ENCODE measurements at places on chromosomes 3 and 15.

GRCh38 chr3:190166948-190167347, 46.3 kb upstream of the P3H2 start:
- DNase-seq, result no peak

DNA sequence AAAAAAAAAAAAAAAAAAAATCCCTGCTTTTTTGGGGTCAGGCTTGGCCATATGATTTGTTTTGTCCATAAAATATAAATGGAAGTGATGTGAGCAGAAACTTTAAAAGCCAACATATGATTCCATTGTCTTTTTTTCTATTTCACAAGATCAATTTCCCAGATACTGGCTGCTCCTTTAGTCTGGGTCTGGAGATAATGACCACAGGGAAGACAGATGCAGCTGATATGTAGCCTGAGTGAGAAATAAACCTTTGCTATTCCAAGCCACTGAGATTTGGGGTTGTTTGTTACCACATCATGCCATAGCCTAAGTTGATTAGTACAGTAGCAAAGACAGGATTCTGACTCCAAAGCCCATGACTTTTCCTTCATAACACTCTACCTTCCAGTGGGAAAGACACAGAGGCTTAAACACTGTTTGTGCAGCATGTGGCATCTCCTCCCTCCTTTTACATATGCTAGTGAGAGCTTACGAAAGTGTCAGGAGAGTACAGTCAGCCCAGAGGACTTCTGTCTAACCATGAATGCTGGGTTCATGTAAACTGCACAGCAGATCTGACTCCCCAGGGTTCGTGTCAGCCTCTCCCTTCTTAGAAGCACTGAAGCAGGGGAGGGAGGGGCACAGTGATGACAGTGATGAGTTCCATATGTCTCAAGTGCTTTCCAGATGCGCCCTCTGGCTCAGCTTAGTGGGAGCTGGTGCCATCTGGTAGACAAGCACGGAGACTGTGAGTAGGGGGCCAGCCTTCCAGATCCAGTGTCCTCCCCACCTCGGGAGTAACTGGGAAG, 36.7 kb upstream of the SLC7A14 start:
- DNase-seq, result peak; percentile 46

DNA sequence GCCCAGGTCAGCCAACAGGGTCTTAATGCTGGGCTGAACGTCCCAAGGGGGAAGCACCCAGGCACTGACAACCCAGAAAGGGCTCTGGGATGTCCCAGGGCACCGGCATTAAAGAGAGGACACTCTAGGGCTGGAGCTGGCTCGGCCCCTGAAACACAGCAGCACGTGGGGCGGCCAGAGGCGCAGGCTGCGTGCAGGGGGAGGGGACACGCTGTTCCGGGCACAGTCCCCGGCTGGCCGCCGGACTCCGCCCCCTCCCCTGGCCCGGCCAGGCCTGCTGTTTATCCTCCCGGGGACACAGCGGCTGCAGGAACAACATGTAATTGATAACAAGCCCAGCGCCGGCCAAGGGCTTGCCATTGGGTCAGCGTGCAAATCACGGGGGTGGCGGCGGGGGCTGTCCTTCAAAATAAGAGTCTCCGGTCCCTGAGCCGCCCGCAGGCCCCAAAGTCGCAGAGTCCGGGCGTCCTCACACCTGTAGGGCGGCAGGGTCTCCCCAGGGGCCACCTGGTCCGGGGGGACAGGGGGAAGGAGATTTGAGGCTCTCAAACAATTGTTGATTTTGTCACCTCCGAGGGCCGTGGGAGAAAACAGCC, 1.3 kb downstream of the KLF15 start:
- peak; percentile 88 for DNase-seq

GRCh38 chr15:84915606-84915958, 31.1 kb downstream of the SLC28A1 start:
- DNase-seq, result no peak

GRCh38 chr15:38127306-38127771, 125.3 kb upstream of the SPRED1 start:
- DNase-seq, result no peak

DNA sequence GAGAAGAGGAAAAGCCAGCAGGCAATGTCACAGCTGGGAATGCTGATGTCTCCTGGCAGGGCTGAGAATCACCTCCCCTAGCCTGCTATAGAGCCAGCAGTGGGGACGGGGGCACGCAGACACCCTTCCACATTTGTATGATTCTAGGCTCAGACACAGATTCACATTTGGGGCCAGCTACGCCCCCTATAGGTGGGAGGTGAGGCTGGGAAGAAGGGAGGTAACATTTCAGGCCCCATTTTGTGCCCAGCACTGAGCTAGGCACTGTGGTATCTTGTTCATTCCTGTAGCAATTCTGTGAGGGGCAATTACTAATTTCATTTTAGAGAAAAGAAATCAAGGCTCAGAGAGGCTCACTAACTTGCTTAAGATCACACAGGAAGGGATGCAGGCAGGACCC, 15.9 kb upstream of the ACAD9 start:
- DNase-seq, result no peak

- DNase-seq, result peak; percentile 95
Measured at GRCh38 chr15:57306161-57306943, 70.0 kb upstream of the CGNL1 start.

All from retina (tissue), 1 donor.